Nucleus accumbens (tissue), 56 donors: ENCODE measurements at places on chromosomes 16 and 17.

DNA sequence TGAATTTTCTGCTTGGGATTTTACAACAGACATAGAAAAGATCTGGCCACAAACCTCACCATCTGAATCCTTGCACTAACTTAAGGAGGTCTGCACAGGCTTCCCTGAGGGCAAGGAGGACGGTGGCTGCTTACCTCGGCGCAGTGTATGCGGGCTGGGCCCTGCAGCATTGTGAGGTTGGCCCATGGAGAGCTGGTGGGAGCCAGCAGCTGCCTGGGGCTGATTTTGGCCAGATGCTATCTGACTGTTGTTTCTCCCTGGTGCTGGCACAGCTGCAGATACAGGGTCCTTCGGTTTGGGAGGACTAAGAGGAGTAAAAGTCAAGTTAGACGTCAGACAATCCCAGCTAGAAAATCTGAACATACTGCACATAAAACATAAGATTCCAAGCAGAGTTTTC lies 79.8 kb downstream of the ARHGAP17 start:
- DNase-seq, result no peak

GRCh38 chr17:4161967-4162305 lies 18.9 kb downstream of the CYB5D2 start:
- peak; percentile 21 for DNase-seq

DNA sequence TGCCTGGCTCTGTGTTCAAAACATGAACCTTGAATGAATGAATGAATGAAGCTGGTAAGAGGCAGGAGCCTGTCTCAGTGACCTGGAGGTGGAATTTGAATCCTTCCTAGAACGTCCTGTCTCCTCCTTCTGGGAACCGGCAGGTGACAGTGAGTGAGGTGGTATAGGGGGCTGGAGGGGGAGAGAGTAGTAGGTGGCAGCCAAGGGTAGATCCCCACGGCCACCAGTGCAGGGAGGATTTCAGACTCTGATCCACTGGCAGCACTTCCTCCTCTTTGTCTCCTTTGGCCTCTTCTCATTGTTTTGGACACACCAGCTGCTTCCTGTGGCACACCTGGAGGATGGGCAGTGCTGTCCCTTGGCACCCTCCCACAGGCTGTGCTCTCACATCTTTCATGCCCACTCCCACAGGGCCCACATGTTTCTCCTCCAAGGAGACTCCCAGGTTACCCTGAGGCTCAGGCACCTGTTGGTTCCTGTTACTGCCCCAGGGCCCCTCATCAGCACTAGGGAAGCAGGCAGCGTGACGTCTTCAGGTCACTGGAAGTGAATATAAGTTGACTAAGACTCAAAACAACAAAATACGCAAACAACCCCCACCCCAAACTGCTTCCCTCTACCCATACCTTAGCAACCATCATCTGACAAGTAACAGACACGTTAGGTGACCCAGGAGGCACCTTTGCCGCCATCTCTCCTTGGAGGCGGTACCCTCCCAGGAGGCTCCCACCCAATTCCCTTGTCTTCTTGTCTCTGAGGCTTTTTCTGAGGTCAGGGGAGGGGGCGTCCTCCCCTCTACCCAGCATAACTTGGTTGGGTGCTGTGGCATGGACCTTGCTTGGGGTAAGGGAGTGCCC lies 84.6 kb downstream of the N4BP1 start:
- no peak for DNase-seq

- no peak for DNase-seq
Measured at GRCh38 chr17:11980813-11981212, 16.5 kb downstream of the ZNF18 start.

DNA sequence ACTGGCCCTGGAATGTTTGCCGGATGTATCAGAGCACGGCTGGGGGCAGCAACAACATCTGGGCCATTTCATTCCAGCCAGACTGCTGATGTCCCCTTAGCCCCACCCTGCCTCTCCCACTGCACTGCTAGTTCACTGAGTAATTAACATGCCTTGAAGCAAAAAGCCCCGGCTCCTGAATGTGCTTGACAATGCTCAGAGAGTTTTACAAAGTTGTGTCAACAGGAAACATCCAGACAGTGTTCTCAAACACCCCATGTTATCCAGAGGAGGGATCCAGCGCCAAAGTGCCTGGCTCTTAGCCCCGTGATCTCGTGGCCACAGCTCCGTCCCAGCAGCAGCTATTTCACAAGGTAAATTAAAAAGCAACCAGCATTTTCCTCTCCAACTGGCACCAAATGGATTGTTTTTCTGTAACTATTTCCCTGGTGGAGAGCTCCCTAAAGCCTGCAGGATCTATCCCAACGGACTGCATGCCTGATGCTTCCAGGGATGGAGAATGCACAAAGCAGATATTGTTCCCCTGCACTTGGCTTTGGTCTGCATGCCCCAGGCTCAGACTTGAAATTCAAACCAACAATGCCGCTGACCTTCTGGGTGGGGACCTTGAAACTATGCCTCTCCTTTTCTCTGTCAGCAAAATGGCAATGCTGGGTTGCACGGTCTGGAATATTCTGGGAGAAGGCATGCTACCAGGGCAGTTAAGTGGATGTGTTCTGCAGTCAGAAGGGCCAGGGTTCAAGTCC lies 115.6 kb upstream of the CDH5 start:
- peak; percentile 67 for DNase-seq

GRCh38 chr17:6259899-6260298 lies 175.0 kb downstream of the AIPL1 start:
- DNase-seq, result no peak

GRCh38 chr16:19179546-19180490 lies 11.8 kb downstream of the SYT17 start:
- no peak for DNase-seq

DNA sequence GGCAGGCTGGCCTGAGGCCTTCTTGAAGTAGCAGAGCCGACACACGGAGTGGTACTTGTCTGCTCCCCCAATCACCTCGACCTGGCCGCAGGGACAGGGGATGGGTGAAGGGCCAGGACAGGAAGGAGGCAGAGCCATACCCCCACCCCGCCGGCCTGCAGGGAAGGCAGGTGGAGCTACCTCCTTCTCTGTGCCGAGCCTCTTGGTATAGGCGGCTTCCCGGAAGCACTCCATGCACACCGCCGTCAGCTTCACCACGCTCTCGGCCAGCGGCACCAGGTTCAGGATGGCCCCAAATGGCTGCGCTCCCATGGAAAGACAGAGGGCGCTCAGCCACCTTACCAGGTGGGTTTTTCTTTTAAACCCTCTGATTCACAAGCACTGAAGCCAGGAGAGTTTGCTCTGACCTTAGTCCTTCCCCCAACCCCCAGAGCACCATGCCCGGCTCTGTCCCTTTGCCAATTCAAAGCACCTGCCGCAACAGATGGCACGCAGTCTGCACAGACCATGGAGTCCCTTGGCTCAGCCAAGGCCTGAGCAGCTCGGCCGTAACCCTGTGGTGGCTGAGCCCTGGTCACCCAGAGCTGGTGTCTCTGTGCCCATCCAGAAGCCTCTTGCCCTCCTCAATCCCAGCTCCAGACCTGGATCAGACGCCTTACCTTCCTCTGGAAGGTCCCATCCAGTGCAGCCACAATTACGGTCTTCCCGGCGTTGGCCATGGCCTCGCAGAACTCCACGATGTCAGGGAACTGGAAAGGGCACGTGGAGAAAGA lies 6.7 kb downstream of the SYNGR2 start:
- DNase-seq, result no peak

DNA sequence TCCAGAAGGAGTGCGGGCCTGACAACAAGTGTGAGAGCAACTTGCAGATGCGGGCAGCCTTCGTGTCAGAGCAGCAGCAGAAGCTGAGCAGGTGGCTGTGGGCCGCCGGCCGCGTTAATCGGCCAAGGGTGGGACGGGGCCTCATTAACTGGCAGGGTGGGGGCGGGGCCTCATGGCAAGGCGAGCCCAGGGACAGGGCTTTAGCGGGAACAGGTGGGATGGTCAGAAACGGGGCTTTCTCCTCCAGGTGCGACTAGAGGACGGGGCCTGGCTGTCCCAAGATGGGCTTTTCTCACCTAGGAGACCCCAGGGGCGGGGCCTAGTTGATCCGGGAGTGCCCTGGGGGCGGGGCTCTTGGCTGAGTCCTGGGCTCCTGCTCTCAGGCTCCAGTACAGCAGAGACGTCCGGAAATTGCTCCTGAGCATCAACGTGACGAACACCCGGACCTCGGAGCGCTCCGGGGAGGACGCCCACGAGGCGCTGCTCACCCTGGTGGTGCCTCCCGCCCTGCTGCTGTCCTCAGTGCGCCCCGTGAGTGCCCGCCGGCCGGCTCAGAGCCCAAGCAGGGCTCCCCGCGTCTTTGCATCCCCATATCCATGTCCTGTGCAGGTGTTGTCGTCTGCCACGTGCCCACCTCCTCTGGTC lies 18.4 kb upstream of the PDK2 start:
- DNase-seq, result no peak

- DNase-seq, result no peak
Measured at GRCh38 chr17:11786711-11787438, 188.6 kb downstream of the DNAH9 start.

DNA sequence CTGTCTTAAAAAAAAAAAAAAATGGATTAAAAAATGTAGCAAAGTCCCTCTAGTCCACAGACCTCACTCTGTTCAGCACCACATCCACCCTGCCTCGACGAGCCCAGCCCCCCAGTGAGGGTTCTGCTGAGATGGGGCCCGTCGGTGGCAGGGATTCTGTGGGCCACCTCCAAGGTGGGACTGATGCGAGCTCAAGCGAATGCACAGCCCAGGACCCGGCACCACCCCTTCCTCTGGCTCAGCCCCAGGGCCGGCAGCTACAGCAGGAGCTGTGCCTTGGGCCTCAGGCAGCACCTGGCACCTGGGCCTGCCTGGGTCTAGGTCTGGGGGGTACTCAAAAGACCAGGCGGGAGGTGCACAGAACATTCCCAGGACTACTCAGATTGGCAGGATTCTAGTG lies 59.5 kb downstream of the ZNF778 start:
- DNase-seq, result no peak

- DNase-seq, result no peak
Measured at GRCh38 chr17:2263183-2264066, 40.2 kb downstream of the SMG6 start.
